Activated T-helper 1 cell treated with anti-CD3 and anti-CD28 coated beads, Interleukin-2, amount 50 U/mL, for 16 hours (primary cell): ENCODE measurements at places on chromosomes 11 and 22.

DNA sequence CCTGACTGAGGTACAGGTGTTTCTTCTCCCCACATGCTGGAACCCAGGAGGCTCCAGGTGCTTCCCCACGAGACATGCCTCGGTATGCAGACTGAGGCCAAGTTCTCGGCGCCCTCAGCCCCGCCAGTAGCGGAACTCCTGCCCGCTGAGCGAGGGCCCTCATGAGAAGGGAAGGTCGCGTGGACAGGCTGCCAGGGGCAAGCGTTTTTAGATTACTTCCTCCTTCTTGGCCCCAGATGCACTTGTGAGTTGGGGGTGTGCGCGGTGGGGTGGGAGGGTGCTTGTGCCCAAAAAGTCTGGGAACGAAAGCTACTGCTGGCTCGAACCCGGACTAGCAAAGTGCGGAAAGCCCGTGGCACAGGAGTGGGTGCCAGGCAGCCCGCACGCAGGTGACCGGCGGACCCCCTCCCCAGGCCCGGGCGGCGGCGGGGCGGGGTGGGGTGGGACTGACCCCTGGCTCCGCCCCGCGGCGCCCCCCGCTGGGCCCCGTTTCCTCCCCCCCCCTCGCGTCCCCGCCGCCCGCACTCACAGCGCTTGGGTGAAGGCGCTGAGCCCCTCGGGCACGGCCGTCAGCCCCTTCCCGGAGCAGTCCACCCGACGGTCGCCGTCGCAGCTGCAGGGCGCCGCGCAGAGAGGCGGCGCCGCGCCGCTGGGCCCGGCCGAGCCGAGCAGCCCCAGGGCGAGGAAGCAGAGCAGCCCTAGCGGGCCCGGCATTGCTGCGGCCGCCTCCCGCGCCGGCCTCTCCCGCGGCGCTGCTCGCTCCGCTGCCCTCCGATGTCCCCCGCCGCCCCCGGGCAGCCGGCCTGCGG lies 797 bp downstream of the LGR4 start:
- DNase-seq: no peak

GRCh38 chr11:101723371-101723770 lies 139.6 kb upstream of the TRPC6 start:
- no peak for DNase-seq

- DNase-seq: no peak
Observed at GRCh38 chr11:16902182-16902581, 112.0 kb downstream of the PLEKHA7 start.

DNA sequence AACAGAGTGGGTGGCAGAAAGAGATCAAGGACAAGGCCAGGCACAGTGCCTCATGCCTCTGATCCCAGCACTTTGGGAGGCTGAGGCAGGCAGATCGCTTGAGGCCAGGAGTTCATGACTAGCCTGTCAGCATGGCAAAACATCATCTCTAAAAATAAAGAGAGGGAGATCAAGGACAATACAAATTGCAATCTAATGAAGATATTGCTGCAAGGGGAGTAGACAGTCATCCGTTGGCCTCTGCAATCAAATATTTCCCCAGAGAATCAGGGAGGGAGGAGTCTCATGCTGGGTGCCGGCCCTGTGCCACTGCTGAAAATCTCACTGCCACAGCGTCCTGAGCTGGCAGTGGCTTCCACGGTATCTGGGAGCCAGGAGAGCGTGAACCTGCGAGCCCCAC lies 19.4 kb upstream of the IL17RA start:
- DNase-seq: no peak

DNA sequence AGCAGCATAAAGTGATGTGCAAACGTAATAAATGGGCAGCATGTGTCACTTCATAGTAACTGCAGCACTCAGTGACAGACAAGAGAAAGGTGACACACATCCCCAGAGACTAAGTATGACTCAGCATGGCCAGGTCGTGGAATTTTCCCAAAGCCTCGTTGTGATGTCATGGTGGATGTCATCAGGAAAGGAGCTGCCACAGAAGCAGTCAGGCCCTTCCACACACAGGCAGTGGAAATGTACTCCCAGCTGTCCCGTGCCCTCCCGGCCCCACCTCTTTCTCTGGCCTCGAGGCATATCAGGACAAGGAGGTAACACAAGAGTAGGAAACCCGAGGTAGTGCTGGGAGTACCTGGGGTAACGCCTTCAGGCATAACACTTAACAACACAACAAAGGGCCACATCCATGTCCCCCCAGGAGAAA lies 8.1 kb downstream of the PC start:
- DNase-seq: no peak

DNA sequence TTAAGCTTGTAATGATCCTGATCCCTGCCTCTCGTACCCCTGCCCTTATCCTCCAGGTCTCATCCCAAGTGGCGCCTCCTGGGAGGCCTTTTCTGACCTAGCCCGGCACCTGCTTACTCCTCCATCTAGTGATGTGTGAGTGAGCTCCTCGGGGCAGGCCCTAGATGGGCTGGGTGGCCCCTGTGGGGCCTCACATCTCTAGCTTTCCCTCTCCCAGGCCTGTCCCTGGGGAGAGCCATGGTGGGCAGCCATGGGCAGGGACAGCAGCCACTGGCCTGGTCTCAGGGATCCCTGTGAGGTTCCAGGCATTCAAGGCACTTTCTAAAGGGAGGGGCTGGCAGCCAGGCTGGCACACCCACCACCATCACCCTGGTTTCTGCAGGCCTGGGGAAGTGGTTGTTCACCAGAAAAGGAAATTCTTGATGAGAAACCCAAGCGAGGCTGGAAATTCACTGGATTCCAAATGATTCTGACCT lies 27.9 kb downstream of the GNAZ start:
- DNase-seq: no peak

- DNase-seq: no peak
Observed at GRCh38 chr11:107743191-107743590, 31.3 kb upstream of the SLN start.

GRCh38 chr11:94010136-94010535 lies 11.0 kb upstream of the HEPHL1 start:
- no peak for DNase-seq

GRCh38 chr11:1682225-1682905 lies 14.6 kb upstream of the KRTAP5-6 start:
- DNase-seq: no peak

DNA sequence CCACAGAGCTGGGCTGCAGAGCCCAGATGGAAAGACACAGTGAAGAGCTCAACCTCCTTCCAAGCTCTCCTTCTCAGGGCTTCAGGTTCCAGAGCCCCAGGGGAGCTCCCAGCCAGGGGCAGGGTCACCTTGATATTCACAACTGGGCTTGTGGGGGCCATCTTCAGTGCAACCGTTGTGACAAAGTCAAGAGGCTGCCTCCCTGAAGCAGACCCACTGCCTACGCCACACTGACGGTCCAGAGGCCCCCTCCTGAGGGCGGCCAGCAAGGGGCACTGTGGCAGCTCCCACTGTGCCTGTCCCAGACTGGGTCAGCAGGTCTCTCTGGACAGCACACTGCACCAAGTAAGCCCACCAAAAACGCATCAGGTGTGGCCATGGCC lies 84.1 kb downstream of the DGCR2 start:
- DNase-seq: no peak

DNA sequence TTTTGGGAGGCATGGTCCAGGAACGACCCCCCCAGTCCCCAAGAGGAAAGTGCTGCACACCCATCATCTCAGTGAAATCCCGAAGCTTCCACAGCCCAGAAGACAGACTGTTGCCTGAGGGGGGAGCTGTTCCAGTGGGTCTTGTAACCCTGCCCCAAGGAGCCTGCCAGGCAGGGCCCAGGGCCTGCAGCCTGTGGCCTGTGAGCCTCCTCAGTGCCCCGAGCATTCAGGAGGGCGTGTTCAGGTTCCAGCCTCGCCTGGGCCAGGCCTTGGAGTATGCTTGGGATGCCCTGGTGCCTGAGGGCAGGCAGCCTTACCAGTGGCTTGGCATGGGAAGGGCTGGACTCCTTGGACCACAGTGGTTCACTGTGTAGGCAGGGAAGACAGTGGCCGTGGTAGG lies 18.0 kb upstream of the CABP2 start:
- DNase-seq: no peak

GRCh38 chr11:121575963-121576290 lies 123.2 kb upstream of the SORL1-AS1 start:
- no peak for DNase-seq

DNA sequence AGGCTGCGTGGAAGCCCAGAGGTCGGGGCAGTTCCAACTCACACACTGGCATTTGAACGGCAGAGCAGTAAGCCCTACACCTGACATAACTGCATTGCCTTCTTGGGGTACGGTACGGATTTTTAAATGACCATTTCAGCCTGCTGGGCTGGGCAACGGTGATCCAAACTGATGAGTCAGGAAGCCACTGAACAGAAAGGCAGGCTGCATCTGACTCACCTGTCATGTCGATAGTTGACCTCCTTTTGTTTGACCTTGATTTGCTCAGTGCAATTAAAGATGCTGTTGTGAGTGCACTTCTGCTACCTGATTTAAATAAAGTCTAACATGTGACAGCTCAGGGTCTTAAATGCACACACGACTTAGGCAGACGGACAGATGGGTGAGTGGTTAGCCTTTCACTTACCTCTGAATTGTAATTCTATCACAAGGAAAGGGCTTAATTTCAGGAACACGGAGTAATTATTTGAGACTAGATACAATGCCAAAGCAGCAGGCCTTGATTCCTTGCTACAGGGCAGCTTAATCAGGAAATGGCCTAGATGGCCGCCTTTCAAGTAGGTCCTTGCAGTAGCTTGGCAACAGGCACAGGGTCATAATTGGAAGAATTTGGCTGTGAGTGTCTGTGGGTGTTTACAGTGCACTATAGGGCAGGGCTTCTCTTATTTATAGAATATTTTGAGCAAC lies 52.2 kb downstream of the BMAL1 start:
- DNase-seq: no peak

DNA sequence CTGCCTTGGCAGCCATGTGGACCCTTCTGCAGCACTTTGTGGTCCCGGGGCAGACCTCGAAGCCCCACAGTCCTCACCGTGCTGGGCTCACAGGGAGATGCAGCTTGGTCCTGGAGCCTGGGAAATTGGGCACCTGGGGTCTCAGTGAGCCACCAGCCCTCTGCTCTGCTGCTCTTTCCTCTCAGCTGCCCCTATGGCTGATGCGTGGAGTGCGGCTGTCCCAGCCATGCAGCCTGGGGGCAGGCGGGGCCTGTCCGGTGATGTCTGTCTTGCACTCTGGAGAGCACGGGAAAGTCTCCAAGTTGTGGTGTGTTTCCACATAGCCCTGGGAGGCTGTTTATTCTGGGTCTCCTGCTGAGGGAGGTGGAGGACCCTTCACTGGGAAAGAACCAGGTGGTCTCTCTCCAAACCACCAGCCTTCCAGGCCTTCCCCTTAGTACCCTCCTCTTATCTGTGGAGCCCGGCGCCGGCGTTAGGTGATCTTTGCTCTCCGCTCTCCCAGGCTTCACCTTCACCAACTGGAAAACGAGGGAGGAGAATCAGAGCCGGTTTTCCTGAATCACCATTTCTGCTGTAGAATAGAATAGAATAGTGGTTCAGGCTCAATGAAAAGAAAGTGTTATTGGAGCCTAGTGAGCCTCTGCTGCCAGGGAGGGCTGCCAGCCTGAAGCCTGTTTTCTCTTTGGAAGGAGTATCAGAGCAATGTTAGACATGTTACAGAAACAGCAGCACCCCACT lies 41.2 kb upstream of the GRAMD4 start:
- DNase-seq: no peak

GRCh38 chr22:49274754-49275380 lies 552.8 kb downstream of the BRD1 start:
- no peak for DNase-seq

GRCh38 chr11:119809346-119809745 lies 80.3 kb upstream of the NECTIN1 start:
- no peak for DNase-seq

GRCh38 chr11:27291302-27291889 lies 71.6 kb downstream of the CCDC34 start:
- no peak for DNase-seq

DNA sequence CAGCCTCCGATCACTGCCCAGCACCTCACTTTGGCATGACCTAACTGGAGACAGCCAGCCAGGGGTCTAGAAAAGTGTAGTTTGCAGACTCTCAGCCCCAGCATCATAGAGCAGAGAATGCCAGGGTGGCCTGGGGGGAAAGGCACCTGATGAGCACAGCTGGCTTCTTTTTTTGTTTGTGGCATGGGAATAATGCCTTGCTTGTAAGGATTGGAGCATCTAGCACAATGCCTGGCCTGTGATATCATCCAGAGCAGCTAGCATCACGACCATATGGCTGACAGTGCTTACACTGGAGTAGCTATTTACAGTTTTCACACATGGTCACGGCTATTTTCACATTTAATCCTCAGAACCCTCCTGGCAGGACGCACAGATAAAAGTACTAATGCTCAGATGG lies 594.8 kb upstream of the B3GAT1 start:
- no peak for DNase-seq

- DNase-seq: no peak
Observed at GRCh38 chr11:70142221-70142875, 60.7 kb upstream of the FADD start.

- no peak for DNase-seq
Observed at GRCh38 chr22:44409974-44410316, 88.1 kb downstream of the RTL6 start.

GRCh38 chr11:117634756-117635603 lies 162.0 kb downstream of the DSCAML1 start:
- DNase-seq: no peak

DNA sequence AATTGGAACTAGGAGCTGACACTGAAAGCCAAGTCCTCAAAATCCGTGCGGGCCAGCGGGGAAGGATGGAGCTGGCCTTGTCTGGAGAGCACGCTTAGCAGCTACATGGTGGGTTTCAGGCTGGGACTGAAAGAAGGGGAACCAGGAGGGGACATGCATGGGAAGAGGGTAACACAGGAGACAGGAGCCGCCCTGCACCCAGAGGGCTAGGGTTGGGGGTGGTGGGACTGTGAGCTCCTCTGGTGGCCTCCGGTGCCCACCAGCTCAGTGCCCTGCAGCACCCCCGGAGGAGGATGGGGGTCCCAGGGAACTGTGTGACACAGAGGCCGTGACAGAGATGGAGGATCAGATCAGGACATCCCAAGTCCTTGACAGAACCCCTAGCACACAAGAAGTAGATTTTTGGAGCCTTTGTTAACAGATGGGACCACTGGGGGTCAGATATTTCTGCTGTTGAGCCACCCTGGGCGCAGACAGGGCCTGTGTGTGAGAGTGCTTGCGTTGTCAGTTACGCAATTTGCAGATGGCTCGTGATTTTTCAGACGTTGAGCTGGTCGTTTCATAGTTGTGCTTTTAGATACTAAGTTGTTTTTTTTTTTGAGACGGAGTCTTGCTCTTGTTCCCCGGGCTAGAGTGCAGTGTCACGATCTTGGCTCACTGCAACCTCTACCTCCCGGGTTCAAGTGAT lies 21.3 kb upstream of the GRAMD4 start:
- no peak for DNase-seq

DNA sequence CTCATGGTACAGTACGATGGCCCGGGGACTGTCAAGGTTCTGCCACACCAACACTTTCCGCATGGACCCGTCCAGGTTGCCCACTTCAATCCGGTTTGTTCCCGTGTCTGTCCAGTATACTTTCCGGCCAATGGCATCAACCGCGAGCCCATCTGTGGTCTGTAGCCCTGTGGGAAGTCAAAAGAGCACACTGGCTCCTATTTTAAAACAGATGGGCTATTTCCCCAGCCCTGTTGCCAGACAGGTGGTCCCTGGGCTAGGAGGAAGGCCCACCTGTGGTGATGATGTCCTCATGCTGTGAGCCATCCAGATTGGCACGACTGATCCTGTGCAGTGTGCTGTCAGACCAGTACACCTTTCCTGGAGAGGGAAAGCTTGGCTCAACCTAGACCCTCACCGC lies 30.4 kb upstream of the CKAP5 start:
- DNase-seq: no peak
